Pulmonary artery endothelial cell (primary cell): ENCODE measurements at places on chromosomes 3 and 15. TPM values are rescaled to one million over a fixed set of nuclear protein-coding genes. Genes with fewer than 3 reads are reported as not detected.

DNA sequence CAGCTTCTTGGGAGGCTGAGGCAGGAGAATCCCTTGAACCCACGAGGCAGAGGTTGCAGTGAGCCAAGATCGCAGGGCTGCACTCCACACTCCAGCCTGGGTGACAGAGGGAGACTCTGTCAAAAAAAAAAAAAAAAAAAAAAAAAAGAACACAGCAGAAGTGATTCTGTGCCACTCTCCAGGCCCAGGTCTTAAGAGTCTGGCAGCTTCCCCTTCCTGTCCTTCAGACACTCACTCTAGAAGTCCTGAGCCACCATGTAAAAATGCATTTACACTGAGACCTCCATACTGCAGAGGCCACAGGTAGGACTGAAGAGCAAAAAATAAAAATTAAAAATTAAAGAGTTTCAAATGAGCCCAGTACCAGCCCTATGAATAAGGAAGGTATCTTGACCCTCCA lies 11.8 kb upstream of the CDV3 start:
- no peak for DNase-seq

DNA sequence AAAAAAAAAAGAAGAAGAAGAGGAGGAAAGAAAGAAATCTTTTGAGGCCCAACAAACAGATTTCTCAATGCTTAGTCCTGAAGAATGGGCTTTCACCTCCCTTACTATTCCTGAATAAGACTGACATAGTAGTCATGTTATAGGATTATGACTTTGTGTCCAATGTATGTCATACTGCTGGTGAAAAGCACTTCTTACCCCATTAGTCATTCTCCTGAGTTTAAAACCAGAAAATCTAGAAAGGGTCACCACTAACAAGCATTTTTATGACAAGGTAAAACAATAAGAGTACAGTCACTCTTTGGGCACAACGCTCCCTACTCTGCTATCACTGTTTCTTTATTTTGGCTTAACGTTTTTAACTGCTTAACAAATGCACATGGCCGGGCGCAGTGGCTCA lies 88.2 kb downstream of the IGSF11 start:
- DNase-seq, result no peak

- no peak for DNase-seq
Measured at GRCh38 chr3:127213381-127213918, 20.5 kb downstream of the PRR23E start.

DNA sequence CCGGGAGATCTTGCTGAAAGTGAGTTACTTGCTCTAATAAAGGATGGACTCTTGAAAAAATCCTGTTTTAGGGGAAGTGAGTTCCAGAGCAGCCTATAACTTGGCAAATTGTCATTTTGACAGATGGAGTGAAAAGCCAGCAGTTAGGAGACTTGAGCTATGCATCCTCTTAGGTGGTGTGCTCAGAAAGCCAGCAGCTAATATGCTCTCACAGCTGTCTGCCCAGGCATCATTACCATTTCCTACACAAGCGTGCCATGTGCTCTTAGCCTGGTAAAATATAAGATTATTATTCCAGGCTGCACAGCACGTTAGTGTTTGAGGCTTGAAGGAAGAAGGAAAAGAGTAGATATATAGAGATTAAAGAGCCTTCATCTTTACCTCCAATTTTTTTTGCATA lies 151.0 kb downstream of the CHL1 start:
- no peak for DNase-seq

DNA sequence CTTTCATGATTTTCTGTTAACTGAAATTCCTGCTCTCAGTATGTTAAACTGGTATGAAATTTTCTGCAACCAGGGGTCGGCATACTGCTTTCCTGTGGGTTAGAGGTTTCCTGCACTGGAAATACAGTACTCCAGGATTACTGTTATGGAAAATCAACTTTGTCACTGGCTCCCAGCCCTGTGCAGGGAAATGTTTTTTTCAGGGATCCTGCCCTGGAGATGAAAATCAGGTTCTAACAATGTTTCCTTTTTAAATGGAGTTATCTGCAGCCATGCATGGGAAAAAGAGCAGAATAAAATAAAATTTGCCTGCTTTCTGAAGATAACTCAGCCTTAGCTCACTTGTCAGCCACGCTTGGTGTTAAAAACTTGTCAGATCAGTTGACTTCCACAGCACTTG lies 220.4 kb downstream of the IL5RA start:
- DNase-seq, result no peak

DNA sequence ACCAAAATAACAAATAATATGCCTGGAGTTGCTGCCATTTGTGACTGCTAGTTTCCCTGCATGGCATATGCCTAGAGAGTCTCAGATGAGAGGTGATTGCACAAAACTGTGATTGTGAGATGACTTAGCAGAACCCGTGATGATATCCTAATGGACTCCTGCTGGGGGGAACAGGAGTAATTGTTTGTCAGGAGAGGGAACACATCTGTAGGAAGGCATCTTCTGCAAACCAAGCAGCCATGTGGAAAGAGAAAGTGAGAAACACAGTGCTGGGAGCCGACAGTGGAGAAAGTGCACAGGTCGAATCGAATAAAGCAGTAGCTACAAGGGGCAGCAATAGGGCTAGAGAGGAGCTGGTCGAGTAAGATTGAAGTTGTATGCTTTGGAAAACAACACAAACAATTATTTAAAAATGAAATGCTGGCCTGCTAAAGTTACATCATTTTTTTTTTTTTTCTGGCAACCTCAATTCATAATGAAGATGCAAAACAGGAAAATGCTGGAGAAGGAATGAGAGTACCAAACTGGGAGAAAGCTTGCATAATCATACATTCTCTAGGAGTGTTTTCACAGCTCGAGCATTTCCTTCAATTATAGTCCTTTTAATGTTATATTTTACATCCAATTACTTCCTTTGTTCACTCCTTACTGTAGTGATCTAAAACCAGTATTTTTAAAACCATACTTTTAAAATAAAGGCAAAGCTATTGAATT lies 494.2 kb upstream of the AGTR1 start:
- DNase-seq, result no peak

DNA sequence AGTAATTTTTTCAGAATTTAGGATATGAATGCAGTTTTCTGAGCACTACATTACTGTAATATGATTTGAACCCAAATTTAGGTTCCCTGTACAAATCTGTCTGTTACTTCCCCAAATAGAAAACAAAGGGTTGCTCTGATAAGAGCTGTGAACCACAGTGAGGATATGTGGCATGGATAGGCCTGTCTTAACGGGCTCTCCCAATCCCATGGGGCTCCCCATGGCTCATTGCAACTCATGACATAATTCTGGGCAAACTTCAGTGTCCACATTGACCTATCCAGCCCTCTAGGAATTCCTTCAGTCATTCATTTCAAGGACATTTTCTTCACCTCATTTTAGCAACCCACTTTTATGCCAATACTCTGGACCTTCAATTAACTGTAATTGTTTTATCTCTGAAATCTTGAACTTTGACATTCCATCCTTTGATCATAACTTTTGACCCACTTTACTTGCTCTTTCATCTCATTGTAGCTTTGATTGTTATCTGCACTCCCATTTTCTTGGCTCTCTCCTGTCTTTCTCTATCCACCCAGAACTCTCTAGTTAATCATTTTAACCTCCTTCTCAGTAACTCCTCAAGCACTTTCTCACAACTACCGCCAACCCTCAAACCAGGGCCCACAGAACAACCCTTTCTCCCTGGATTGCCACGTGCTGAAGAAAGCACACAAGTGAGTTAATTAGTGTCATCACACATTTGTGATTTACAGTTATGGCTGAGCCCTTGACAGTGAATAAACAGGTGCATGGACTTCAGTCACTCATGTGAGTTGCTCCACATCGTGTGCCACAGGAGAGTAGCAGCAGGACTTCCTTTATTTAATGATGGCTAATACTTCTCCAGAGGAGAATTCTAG lies 94.9 kb upstream of the AADACL2 start:
- DNase-seq, result no peak

DNA sequence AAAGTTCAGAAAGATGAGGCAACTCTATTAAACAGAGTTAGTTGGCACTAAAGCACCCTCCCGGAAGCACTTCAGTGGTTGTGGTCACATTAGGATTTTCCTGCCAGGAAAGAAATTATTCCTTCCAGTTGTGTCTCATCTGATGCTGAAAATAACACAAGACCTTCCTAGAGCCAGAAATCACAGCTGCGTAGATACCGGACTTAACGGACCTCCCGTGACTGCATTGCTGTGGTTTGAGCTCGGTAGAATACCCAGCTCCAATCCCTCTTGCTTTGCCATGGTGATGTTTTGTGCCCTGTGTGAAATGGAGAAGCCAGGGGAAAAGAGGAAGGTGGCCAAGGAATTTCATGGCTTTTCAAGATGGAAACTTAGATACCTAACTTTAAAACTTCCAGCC lies 215.0 kb upstream of the IGF1R start:
- DNase-seq, result no peak

- DNase-seq, result no peak
Measured at GRCh38 chr15:47675735-47676134, 41.6 kb upstream of the SEMA6D start.

DNA sequence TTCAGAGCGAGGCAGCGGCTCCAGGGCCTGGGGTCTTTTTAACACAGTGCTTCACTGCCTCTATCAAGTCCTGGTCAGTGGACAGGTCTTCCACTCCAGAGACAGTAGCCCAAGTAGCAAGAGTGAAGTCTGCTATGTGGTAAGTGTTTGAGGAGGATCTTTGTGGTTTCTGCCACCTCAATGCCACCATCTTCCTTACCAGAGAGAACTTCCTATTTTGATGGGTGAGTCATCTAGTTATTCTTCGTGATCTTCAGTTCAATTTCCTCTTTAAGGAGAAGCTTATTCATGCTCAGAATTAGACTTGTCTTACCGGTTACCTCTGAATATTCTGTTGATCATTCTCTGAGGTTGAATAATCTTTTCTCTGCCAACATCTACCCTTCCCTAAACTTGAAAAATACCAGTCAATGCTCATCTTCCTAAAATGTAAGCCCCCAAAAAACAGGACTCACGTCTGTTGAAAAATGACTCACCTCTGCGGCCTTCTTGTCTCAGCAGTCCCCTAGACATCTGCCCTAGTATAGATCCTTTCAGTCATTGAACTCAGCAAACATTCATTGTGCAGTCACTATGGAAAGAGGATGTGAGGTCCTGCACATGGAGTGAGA lies 32.2 kb upstream of the BCL6 start:
- DNase-seq, result no peak

DNA sequence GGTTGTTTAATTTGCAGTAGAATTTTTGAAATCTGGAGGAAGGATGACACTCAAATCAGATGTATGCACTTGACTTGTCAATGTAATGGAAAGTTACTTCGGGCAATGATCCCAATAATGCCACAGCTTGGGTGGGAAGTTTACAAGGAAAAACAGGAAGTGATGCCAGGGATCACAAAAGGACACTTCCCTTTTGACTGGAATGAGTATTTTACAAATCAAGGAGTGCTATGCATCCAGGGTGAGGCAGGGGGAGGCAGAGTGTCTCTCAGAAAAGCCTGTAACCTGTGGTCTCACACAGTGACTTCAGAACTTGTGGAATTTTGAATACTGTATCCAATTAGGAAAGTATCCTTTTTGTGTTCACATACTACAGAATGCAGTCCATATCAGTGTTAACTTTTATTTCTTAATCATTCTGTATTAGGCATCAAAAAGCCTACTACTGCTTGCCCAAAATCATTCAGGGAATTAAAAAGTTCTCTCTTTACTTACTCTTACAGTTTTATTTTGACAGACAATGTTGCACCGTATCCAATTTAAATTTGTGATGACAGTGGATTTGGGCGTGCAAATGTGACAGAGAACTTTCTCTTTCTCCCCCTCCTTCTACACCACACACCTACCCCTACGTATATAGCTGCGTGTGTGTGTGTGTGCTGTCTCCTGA lies 445.1 kb downstream of the MECOM start:
- DNase-seq, result peak; percentile 92

- no peak for DNase-seq
Measured at GRCh38 chr3:59251869-59252268, 202.0 kb upstream of the CFAP20DC start.

DNA sequence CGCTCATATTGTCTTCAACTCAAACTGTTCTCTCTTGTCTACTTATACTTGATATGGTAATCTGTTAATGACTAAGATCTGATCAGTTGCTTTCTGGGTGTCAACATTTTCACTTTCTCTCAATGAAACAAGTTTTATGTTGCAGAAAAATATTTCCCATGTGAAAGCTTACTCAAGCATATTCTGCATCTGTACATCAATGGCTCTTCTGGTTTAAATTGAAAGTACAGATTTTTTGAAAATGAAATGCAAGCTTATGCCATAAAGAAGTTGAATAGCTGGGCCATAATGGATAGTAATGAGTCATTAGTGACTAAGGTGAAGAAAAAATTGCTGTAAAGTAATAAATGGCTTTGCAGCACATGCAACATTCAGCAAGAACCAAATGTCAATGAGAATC lies 140.7 kb downstream of the BCHE start:
- DNase-seq, result no peak

- DNase-seq, result no peak
Measured at GRCh38 chr3:177484206-177484605, 286.9 kb upstream of the TBL1XR1 start.

DNA sequence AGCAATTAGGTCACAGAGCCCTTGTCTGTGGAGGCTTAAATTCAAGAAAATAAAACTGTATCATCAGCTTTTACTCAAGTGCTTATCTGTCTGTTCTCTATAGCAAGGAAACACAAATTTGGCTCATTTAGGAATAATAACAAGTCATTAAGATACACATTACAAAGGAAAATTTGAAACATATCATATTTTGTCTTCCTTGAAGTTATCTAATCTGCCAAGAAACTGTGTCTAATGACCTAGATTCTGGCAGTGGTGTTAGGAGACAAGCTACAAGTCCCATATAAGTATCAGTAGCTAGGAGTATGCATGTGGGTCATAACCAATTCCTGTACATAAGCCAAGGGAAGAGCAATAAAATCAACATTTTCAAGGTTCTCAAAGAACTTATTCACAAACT lies 108.2 kb upstream of the SETMAR start:
- no peak for DNase-seq

- peak; percentile 22 for DNase-seq
Measured at GRCh38 chr15:74291101-74292071, 55.3 kb downstream of the CCDC33 start.

GRCh38 chr3:113844622-113845222 lies 6.1 kb downstream of the GRAMD1C start:
- no peak for DNase-seq

GRCh38 chr3:42067326-42067725 lies 23.8 kb upstream of the TRAK1 start:
- no peak for DNase-seq

DNA sequence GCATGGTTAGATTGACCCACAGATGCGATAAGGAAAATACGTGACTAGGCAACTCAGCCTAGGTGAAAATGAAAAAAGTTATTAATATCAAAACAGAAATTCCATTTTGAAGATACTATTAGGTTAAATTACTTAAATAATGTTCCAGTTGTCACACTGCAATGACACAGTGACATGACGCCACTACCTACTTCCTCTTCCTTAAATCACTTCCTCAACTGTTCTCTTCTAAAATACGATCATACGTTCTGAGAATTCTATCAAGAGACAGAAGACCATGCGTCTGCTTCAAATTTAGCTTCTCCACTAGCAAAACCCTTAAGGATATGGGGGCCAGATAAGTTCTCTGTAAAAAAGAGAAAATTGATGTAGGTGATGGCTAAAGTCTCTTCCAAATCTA lies 18.2 kb downstream of the CMTM6 start:
- no peak for DNase-seq

GRCh38 chr3:57974796-57975388 lies 33.3 kb upstream of the FLNB start:
- peak; percentile 83 for DNase-seq

- DNase-seq, result no peak
Measured at GRCh38 chr15:33040496-33040895, 154.0 kb downstream of the FMN1 start.

GRCh38 chr3:81886081-81886480 lies 124.6 kb upstream of the GBE1 start:
- no peak for DNase-seq

The CHST14 gene
- total RNA-seq, result 11.0 and 11.1 TPM in 2 replicates

The SAMMSON gene
- not detected in 2 replicates for total RNA-seq

The DCLK3 gene
- not detected in 2 replicates for total RNA-seq
